Substantia nigra (tissue), 51 donors: ENCODE measurements at places on chromosomes 2 and 18.

DNA sequence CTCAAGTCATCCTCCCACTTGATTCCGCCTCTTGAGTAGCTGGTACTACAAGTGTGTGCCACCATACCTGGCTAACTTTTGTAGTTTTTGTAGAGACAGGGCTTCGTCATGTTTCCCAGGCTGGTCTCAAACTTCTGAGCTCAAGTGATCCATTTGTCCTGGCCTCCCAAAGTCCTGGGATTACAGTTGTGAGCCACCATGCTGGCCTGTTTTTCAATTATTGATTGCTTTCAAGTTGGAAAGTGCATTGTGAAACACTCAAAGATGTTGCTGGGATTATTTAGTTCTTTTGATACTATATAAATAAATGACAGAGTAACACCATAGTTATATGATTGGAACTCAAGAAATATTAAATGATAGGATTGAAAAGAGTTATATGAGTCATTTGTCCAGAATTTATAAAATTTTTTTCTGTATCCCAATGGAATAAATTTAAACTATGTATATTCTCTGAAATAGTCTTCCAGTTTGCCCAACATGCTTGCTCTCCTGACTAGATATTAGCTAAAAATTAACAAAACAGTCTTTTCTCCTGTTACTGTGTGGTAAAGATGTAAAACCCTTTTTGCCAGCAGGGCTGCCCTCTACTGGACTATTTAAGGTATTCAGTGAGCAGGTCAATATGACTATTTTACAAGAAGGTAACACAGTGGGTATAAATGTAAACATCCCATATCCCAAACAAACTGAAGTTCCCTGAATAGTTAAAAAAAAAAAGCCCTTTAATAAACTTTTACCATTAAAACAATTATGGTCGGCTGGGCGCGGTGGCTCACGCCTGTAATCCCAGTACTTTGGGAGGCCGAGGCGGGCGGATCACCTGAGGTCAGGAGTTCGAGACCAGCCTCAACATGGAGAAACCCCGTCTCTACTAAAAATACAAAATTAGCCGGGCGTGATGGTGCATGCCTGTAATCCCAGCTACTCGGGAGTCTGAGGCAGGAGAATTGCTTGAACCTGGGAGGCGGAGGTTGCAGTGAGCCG is 42.7 kb downstream of the ACSL3 start:
- DNase-seq: no peak

- no peak for DNase-seq
These were observed 8.3 kb downstream of the ARL5A start for GRCh38 chr2:151819920-151820319.

GRCh38 chr2:25528173-25528572 is 145.2 kb downstream of the DTNB start:
- DNase-seq: no peak

DNA sequence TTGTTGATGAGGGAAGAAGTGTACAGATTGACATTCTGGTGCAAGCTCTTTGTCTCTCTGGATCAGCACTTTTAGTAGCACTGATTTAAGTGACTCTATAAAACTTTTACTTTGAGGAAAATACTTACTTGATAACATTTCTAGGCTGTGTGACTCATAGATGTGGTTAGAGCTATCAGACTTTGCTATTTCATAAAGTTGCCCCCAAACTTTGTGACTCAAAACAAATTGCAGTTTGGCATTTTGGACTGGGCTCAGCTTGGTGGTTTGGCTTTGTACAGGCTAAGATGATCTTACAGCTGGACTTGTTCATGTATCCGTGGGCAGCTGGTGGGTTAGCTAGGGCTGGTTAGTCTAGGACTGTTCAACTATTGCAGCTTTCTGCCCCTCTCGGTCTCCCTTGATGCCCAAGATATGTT is 42.1 kb upstream of the GLS start:
- no peak for DNase-seq

DNA sequence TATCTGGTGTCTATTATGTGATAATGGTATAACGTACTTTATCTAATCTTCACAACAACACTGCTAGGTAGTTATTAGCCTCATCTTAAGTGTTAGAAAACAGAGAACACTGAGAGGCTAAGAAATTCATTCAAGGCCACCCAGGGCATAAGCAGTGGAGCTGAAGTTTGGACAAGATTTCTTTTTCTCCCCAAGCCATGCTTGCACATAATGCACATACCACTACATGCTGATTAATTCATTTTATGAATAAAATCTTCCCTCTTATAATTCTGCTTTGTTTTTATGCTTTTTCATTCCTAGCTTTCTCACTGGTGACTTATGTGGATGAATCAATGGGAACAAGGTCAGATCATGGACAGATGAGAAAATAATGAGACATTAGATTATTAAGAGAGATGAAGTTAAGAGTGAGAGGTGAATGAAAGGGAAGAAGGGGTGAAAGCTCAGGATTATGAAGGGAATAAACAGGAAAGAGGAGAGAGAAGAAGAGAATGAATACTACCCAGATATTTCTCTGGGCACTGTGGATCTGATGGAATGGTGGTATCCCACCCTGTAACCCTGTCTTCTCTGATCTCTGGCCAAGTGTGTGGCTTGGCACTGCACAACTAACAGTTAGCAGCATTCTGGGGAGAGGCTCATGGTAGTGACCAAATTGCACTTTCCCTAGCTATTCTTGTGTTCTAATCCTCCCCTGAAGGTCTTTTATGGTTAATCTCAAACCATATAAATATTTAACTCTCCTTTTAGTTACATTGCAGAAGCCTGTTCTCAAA is 17.7 kb upstream of the GALNT3 start:
- no peak for DNase-seq

- DNase-seq: no peak
These were observed 84.2 kb downstream of the DYNC1I2 start for GRCh38 chr2:171771463-171771862.

GRCh38 chr2:47024046-47024445 is 108.4 kb upstream of the MCFD2 start:
- no peak for DNase-seq

GRCh38 chr2:36277881-36278523 is 77.6 kb upstream of the CRIM1 start:
- DNase-seq: no peak

- no peak for DNase-seq
These were observed 65.6 kb downstream of the STK39 start for GRCh38 chr2:168181825-168182224.

- no peak for DNase-seq
These were observed 289.6 kb downstream of the CALCRL start for GRCh38 chr2:187158452-187158851.

DNA sequence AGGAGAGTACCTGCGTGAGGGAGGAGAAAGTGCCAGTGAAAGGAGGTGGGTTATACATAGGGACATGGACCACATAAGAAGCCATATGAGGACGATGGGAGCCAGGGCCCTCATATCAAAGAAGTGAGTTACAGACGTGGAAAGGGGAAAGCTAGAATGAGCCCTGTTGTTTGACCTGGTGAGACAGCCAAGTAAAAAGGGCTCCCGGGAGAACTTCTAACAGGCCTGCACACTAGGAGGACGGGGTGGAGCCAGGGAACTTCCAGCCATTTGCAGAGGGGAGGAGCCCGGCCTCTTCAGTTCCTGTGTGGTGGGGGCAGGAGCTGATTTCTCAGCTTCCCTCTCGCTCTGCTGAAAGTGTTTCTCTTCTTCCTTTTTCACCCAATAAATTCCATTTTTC is 84.1 kb upstream of the SLC66A3 start:
- DNase-seq: no peak
